Bronchial smooth muscle cell (primary cell): ENCODE measurements at places on chromosomes 13 and 19. TPM values are rescaled to one million over a fixed set of nuclear protein-coding genes. Genes with fewer than 3 reads are reported as not detected.

The GFY gene
- not detected in 2 replicates for total RNA-seq

The OR4F17 gene
- total RNA-seq = not detected in 2 replicates

The CGB2 gene
- not detected in 2 replicates for total RNA-seq

The HAUS8 gene
- total RNA-seq = 0.79 and 0.94 TPM in 2 replicates

The PRX gene
- 1.9 and 2.2 TPM in 2 replicates for total RNA-seq

The PCSK4 gene
- total RNA-seq = 0.95 and 2.2 TPM in 2 replicates

The SOX1 gene
- not detected in 2 replicates for total RNA-seq

The PGLYRP2 gene
- not detected in 2 replicates for total RNA-seq
